Caudate nucleus (tissue), 63 donors: ENCODE measurements at places on chromosomes 16 and 17.

- DNase-seq, result no peak
These were observed 107.9 kb upstream of the EEF2KMT start for GRCh38 chr16:5205361-5206040.

DNA sequence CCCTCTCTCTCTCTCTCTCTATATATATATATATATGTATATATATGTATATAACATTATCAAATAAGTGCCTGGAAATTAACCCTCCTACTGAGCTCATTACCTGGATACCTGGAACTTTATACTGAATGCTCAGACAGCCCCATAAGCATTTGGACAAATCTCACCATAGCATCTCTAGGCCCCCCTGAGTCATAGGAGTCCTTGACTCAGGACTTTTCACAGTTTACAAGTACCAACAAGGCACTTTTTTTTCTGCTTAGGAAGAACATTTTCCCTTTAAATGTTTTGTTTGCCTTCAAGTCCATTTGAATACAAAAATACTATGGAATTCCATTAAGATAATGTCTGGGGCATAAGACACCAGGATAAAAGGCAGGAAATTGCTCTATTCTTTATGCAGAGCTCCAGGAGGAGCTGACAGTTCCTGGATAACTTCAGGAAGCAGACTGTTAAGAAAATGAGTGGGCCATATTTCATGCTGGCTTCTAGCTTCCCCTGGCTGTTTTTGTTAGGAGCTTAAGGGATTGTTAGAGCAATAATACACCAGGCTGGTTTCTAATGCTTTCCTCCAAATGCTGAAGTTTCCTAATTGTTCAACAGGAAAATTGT, 171.7 kb upstream of the ASIC2 start:
- no peak for DNase-seq

GRCh38 chr17:1726626-1727257, 2.2 kb downstream of the WDR81 start:
- no peak for DNase-seq

DNA sequence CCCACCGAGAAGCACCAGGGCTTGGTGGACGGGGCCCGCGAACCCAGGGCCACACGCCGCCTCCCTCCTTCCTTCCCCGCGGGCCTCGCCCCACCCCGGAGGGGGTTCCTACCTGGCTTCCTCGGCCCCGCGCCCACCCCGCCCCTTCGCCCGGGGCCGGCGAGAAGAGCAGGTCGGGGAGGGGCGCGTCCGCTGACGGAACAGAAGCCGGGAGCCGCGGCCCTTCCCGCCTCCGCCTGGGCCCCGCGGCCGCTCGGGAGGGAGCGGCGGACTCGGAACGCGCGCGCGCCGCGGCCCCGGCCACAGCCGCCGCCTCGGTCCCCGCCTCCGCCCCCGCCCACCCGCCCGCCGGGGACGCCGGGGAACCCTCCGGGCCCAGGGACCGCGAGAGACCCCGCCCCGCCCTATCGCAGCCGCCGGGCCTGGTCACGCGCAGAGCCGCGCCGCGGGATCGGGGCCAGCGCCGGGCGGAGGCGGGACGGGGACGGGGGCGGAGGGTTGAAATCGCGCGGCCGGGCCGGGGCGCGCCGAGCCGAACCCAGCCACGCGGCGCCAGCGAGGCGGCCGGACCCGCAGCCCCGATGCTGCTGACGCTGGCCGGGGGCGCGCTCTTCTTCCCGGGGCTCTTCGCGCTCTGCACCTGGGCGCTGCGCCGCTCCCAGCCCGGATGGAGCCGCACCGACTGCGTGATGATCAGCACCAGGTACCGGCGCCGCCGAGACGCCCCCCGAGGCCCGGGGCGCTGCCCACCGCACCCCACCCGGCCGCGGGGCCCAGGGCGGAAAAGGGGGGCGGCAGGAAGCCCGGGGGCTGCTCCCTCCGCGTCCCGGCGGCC, at the start of gene TLCD3A:
TSS of gene TLCD3A (plus strand) at position 530 of the 835 bp plus-strand sequence. CDS start at position 582, 52 bp downstream.
- DNase-seq, result peak; percentile 19

GRCh38 chr16:22857296-22858025, 43.5 kb downstream of the HS3ST2 start:
- no peak for DNase-seq

- no peak for DNase-seq
These were observed 26.1 kb downstream of the LGALS3BP start for GRCh38 chr17:78953356-78954350.

GRCh38 chr16:27085182-27085581, 18.5 kb downstream of the C16orf82 start:
- no peak for DNase-seq

GRCh38 chr16:14357328-14357727, 272.7 kb downstream of the PARN start:
- DNase-seq, result no peak

- no peak for DNase-seq
These were observed 13.1 kb downstream of the CORO7 start for GRCh38 chr16:4403133-4403949.

GRCh38 chr17:44979426-44979995, 11.4 kb upstream of the C1QL1 start:
- no peak for DNase-seq

DNA sequence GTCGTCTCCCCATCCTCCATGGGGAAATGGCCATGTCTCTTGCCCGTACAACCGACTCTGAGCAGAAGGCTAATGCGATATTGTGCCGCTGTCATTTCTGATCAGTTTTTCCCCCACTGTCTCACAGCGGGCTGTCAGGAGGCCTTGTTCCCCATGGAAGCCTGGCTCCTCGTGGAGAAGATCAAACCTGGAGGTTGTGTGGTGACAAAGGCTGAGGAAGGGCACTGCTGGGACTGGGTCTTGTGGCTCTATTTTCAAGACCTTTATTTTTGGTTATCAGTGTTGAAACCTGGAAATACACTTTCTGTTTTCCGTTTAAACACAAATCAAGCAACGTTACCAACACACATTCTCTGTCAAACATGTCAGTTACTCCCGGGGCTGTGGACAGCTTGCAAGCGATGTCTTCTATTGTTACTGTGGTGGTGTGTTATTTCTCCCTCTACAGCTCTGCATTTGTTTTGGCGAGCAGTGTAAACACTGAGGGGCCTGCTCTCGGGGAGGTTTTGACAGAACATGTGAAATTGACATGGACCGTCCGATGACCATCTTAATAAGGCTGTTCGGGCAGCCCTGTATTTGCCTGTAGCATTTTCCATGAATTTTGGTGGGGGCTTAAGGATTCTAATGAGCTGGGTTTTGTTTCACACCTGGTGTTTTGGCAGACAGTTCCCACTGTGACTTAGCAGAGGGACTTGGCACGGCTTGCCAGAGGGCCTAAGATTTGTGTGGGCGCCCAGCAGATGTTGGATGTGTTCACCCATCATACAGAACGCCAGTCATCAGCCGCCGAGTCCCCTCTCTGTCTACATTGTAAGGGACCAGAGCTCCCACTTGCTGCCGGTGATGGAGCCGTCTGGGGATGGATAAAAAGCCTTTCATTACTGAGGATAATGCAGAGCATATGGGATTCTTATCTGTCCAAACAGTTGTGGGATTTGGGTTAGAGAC, 12.5 kb downstream of the RBFOX1 start:
- DNase-seq, result no peak

DNA sequence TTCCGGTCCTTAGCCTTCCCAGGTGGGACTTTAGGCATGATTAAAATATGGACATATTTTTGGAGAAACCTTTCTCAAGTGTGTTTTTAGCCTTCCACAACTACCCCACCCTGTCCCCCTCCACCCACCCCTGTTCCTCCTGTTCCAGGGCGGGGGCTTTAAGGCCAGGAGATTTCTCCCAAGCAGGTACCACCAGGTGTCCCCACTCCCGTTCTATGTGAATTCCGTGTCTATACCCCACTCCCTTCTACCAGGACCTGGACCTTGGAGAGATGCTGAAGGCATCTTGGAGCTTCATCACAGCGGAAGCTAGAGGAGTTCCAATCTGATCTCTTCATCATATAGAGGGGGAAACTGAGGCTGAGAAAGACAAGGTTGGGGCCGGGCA, 9.7 kb downstream of the CA4 start:
- DNase-seq, result no peak

DNA sequence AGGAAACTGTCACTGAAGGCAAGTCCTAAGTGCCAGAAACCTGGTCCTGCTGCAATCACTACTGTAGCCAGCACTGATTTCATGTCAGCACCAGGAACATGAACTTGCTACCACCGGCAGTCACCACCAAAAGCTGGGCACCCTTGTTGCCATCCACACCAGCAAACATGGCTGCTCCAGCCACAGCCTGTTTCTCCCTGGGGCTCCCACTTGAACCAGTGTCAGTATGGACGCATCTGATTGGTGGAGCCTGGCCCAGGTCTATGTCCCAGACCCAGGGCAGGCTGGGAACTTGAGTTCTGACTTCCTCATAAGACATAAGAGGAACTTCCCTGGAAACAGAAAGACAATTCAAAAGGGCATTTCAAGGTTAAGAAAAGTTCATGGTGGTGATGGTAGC, 56.5 kb downstream of the COPRS start:
- DNase-seq, result no peak

DNA sequence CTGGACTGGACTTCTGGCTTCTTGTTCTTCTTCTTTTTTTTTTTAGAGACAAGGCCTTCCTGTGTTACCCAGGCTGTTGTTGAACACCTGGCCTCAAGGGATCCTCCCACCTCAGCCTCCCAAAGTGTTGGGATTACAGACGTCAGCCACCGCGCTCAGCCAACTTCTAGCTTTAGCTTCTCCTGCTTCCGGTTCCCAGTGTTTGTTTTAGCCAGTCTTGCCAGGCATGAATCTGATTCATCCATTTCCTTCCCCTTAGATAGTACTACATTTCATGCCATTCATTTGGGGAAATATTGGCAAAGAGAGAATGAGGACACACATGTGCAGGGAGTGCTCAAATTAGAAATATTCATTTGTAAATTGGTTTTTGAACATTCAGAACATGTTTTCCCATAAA, 12.1 kb upstream of the NDUFAB1 start:
- DNase-seq, result no peak

- no peak for DNase-seq
These were observed 273.0 kb downstream of the CEP112 start for GRCh38 chr17:65918916-65919315.

DNA sequence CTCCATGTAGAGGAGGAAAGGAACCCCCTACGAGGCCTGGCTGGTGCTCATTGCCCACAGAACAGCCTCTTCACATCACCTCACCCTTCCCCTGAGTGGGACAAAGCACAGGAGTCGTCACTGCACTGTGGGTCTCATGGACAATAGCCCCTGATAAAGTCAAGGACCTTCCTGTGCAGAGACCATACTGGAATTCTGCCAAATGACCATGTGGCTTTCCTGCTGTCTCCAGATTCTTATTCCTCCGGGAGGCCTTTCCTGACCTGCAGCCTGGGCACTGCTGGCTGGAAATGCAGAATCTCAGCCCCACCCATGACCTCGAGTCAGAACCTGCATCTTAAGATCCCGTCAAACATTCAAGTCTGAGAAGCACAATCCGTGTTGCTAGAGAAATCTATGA, 60.5 kb upstream of the ERN1 start:
- no peak for DNase-seq

- DNase-seq, result no peak
These were observed 883.3 kb downstream of the CDH11 start for GRCh38 chr16:64238571-64238970.

DNA sequence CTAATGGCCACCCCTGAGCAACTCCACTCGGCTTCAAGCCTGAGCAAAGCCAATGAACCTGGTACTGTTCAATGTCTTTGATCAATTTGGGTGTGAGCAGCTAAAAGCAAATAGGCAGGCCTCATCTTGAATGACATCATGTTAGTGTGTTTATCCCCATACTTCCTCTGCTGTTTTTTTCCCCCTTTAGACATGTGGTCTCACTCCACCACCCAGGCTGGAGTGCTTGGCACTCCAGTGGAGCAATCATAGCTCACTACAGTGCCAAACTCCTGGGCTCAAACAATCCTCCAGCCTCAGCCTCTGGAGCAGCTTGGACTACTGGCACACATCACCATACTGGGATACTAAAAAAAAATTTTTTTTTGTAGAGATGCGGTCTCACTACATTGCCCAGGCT, 75.4 kb downstream of the ARHGAP17 start:
- no peak for DNase-seq

- DNase-seq, result no peak
These were observed 201.5 kb upstream of the N4BP1 start for GRCh38 chr16:48811478-48811877.

DNA sequence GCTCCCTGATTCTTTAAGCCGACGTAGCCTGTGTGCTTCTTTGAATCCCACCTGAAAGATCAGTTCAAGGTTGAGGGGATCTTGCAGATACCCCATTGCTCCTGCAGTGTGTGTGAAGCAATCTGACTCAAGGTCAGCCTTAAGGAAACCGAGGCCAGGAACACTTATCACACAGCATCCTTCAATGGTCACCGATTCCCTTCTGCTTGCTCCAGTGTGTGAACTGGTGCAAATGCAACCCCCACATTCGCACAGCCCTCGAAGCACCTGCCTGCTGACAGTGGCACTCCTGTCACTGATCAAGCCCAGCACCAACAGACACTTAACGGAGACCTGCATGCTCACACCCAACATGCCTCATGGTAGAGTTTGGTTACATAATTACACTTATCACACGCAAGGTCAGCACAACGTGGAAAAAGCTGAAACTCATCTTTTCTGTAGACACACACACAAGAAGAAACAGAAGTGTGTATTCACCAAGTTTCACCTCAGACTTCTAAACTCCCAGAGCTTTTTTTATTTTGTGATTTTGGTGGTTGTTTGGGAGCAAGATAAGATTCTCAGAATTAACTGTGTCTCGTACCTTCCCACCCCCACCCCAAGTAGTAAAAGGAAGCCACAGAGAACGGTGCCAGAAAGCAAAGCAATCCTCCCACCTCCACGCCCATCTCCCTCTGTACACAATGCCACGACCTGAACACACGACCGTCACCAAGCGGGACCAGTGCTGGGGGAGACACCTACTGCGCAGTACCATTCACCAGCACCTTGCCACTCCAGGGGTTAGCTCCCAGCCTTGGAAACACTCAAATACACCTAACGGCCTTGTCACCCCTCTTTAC, 37.2 kb downstream of the LITAFD start:
- no peak for DNase-seq

GRCh38 chr16:62752854-62753253, 716.6 kb upstream of the CDH8 start:
- DNase-seq, result no peak

DNA sequence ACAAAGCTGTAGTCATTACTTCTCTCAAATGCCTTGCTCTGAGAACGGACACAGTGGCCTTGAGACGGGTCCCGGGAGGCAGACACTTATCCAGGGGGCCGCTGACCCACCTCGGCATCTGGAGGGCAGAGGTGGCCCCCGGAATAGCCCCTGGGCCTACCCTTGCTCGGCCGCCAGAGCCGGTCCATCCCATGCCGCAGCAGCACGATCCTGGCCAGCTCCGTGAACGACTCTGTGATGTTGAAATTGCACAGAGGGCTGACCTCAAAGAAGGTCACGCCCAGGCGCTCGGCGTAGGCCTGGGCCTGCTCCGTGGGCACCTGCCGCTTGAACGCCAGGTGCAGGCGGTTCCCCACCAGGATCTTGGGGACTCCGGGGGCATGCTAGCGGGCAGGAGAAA, 10.1 kb upstream of the WDR45B start:
- no peak for DNase-seq

DNA sequence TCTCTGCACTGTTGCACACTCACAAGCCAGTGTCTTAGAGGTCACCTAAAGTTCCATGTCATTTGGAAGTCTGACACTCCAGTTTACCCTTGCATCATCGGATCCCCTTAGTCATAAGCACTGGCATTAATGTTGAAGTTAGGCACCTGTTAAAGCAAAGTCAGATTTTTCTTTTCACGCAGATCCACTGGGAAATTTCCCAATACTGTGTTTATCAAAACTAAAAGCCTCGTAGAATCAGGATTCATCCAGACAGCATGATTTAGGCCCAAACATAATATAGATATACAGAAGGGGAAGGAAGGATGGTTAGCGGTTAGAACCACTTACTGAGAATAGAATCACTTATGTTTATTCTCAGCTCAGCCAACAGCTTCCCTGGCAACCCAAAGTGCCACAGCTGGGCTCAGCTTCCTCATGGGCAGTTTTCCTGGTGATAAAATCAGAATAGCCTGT, 30.1 kb upstream of the HAPSTR1 start:
- no peak for DNase-seq
